ENCODE measurements at places on chromosomes 4 and X.

GRCh38 chr4:19835429-19835828 is 416.3 kb upstream of the SLIT2 start:
- DNase-seq, result no peak

GRCh38 chr4:32136081-32136787 is 1416.1 kb downstream of the PCDH7 start:
- DNase-seq, result no peak

DNA sequence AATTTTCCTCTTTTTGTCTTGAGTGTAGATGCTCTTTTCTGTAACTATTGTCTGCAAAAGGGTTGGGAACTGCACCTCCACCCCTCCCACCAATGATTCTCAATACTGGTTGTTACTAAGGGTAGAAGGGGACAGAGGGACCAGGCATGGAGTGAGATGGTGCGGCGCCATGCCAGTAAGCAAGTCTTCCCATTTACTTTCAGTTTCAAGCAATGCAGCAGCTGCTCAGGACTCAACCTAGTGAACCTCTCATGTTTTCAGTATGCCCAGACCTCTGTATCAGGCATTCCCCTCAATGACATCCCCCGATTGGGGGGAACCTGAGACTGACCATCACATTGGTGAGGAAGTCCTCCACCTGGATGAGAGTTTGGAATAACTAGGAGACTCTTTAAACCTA is 41.5 kb downstream of the ZNF81 start:
- no peak for DNase-seq

DNA sequence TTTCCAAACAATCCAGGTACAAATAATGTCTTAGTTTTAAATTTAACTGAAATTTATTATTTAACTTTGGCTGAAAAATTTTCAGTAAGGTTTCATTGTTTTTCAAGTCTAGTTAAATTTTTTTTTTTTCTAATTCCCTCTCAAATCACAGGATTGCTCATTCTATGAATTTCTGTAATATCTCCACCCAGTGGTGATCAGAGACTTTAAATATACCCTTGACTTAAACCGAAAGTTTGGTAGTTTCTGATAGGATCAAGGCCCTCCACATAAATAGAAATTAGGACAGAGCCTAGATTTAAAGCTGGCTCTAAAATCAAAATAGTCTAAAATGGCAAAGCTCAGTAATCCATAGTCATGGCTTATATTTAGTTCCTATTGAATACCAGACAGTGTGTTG is 175.4 kb downstream of the TBCK start:
- DNase-seq, result no peak

All from stimulated activated CD8-positive, alpha-beta memory T cell treated with anti-CD3 and anti-CD28 coated beads, Interleukin-7, amount 100 ng/mL, for 1 hour (primary cell).